Stimulated activated CD4-positive, alpha-beta T cell treated with anti-CD3 and anti-CD28 coated beads, Interleukin-1b, Interleukin-23, amount 100 ng/mL, for 4 hours (primary cell): ENCODE measurements at places on chromosomes 5 and 9.

GRCh38 chr5:111602817-111603445 lies 90.6 kb upstream of the STARD4 start:
- DNase-seq = no peak

GRCh38 chr5:85990998-85991397 lies 626.7 kb upstream of the COX7C start:
- DNase-seq = no peak

DNA sequence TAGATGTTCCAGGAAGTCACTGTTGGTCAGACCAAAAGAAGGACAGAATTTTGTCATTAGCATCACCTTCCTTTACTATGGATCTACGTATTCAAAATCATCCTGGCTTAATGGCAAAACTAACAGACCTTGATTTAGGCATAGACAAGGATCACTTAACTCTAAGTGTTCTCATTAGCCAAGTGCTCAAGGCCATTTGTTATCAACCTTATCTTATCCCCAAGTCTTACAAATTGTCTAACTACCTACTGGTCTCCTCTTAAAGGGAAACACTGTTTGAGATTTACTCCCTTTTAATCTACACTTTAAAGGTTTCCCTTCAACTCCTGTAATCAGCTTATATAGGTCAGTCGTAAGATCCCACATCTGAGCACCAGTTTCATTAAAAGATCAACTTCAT lies 1197.5 kb upstream of the C9orf72 start:
- no peak for DNase-seq

- no peak for DNase-seq
Observed at GRCh38 chr5:116454417-116454927, 120.2 kb downstream of the SEMA6A start.

GRCh38 chr5:103785569-103785968 lies 223.0 kb upstream of the NUDT12 start:
- no peak for DNase-seq
